Glutamatergic neuron (in vitro differentiated cells): ENCODE measurements at places on chromosomes 16 and 17.
A peak's percentile ranks its signal among the peaks of the same experiment; 100 is the strongest.

DNA sequence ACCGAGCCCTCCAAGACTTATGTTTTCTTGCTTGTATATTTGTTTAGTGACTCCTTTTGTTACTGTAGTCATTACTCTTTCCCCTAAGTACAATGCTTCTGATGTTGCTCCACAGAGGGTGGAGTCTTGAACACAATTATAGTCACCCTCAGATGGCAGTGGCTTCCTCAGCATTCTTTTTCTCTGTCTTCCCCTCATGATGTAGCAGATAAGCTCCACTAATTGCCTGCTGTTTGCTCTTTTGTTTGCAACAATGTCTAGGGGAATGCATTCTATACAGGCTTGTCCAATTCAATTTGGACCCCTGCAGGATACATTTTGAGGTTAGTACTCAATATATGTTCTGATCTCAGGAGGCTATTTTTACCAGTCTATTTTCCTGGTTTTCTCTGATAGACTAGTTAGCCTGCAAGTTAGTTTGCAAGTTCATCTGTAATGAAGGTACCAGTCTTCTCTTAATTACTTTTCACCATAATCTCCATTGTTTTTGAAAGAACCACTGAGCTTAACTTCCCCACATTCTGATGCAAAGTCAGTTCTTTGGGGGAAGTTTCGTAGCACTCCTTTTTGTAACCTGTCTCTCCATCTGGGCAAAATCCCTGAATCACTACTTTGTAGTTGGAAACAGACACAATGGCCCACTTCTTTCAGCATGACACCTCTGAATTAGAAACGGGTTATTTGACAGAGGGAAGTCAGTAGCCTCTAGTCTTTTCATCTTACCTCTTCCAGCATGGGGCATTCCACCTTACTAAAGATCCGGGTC is 1509.2 kb downstream of the CDH11 start:
- DNase-seq: no peak

DNA sequence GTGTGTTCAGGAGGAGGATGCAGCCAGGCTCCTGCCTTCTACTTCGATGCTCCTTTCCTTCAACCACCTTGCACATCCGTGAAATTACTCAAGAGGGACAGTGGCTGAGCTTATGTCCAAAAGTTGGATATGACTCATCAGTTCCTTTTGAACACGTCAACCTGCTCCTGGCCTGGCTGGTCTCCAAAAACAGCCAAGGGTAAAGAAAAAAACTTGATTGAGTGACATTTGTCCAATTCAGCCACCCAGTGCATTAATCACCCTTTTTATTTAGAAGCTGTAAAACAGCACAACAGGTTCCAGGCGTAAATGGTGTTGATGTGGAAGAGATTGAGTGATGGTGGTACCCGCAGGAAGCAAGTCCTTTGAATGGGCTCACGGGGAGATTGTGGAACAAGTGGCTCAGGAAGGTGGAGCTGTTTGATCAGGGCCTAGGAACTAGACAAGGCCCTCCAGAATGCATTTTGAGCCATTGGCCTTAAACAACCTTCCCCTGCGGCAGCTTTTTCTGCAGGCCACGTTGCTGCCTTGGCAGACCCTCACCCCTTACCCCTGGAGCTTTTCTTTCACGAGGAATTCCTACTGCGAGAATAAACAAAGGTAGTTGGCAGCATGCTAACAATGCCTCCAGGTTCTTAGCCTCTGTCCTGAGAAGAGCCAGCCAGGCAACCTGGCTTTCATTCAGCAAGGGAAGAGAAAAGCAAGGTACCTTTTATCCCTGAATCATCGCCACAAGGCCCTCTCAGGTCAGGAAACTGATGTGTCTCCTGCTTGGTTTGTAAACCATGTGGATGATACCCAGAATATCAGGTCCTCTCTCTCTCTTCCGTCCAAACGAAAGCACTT is 173.3 kb upstream of the CACNG5 start:
- no peak for DNase-seq

DNA sequence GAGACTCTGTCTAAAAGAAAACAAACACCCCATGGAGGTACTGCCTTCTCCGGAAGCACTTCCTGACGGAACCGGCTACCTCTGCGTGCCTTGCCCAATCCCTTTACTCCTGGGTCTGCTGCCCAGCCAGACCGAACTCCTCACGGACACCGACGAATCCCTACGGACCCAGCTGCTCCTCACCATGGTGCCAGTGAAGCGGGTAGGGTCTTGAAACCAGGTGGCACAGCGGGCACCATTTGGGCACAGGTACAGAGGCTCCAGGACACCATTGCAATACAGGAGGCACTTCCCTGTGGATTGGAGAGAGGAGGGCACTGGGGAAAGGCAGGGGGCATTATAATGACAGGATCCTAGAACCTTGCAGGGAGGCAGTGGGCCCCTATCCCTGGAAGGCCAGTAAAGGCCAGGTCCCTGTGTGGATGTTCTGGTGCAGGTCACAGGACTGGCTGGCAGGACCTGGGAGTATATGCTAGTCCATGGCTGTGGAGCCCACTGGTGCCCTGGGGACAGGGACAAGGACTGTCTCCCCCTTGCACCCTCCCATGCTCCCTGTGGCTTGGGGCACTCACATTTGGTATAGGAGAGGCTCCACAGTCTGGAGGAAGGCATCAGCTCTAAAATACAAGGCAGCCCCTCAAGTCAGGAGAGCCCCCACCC is 2.3 kb downstream of the SLC25A39 start:
- DNase-seq: no peak

GRCh38 chr17:53039981-53040380 is 782.7 kb upstream of the KIF2B start:
- DNase-seq: no peak

GRCh38 chr16:8649829-8650554 is 24.4 kb upstream of the ABAT start:
- no peak for DNase-seq

DNA sequence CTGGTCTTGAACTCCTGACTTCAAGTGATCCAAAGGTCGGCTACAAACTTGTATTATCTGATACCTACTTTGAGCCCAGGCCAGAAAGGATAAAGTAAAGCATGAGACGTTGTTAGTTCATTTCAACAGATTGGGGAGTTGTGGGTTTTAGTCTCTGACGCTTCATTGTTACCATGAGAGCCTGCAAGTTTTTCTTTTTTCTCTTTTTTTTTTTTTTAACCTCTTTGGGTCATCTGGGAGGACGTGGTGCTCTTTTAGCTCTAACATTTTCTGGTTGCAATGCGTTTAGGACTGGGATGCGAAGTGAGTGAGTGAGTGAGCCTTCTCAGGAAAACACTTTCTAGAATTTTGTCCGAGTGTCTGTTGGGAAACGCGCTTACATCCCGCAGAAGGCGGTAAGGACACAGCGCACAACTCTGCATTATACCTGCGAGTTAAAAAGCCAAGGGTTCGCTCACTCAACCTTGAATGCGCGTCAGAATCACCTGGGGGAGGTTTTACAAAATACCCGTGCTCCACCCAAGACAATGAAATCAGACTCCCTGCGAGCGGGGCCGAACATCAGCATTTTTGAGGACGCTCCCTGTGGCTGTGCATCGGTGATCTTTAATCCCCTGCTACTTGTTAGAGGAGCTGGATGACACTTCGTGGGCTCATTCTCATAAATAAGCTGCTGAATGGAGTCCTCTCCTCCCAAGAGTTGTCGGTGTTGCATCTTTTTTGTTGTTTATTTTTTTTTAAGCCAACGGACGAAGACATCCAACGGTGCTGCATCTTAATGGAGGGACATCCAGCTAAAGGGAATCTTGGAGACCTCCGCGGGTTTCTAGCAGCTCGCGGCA is 629 bp upstream of the RNF135 start:
- no peak for DNase-seq

DNA sequence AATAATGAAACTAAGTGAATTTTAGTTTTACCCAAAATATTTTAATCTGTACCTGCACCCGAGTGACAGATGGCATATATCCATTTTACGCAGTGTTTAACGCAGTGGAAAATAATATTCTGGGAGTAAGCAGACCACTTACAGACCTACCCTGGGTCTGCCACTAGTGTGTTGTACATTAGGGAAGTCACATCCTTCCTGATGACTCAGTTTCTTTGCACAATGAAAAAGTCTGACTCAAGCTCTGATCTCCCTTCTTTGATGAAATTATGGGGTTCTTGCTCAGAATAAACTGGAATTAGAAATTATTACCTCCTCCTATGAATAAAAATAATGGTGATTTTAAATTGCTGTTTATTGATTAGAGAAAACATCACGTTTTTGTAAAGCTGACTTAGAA is 123.2 kb upstream of the AXIN2 start:
- DNase-seq: no peak

DNA sequence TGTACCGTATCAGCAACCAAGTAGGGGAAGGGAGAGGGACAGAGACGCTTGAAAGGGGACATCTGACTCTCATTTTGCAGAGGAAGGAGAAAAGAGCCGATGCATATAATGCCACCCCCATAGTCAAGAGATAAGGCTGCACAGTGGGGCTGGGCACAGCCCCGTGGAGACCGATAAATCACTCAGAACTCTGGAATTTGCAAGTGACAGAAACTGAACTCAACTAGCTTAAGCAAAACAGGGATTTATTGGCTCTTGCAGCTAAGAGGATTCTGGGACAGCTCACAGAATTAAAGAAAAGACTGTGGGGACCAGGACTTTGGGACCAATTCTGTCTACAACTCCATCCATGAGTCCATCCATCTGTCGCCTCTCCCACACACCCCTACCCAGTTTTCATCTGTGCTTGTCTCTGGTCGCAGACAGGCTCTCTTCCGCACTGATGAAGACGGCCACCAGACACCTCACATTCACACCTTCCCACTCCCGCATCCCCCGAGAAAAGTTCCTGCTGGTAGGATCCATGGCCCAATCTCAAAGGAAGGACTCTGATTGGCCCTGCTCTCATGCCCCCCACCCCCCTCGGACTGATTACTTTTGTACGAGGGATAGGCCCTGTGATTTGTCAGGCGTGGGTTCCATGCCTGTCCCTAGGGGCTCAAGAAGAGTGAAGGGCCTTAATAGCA is 105.9 kb upstream of the RPL38 start:
- DNase-seq: no peak

- no peak for DNase-seq
These were observed 9.6 kb downstream of the ZNF750 start for GRCh38 chr17:82830249-82830661.

- no peak for DNase-seq
These were observed 137.0 kb downstream of the AIPL1 start for GRCh38 chr17:6297960-6298359.

- peak; percentile 46 for DNase-seq
These were observed 29.4 kb upstream of the POLR3E start for GRCh38 chr16:22267764-22268163.

DNA sequence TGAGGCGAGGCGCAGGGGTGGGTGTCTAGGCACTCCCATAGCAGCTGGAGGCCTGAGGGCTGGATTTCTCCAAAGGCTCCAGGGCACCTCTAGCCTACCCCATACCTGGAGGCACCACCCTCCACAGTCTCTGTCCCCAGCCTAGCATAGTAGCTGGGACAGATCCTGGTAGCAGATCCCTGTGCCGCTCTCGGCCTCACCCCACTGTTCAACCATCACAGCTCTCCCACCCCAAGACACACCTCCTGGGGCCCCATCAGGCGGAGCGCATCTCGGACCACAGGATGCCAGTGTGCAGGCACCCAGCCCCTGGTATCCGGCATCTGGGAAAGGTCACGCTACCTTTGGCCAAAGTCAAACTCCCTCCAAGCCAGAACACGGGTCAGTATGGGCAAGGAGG is 7.1 kb downstream of the BTBD17 start:
- peak; percentile 19 for DNase-seq

- no peak for DNase-seq
These were observed 48.5 kb downstream of the ZNF18 start for GRCh38 chr17:11948789-11949188.

GRCh38 chr17:61285526-61286320 is 113.9 kb upstream of the TBX2 start:
- peak; percentile 33 for DNase-seq

GRCh38 chr17:9244066-9245052 is 223.0 kb downstream of the NTN1 start:
- no peak for DNase-seq

- DNase-seq: peak; percentile 95
These were observed 12.9 kb downstream of the SYCE1L start for GRCh38 chr16:77211880-77212740.

GRCh38 chr17:30210366-30210765 is 25.1 kb downstream of the SLC6A4 start:
- DNase-seq: no peak

DNA sequence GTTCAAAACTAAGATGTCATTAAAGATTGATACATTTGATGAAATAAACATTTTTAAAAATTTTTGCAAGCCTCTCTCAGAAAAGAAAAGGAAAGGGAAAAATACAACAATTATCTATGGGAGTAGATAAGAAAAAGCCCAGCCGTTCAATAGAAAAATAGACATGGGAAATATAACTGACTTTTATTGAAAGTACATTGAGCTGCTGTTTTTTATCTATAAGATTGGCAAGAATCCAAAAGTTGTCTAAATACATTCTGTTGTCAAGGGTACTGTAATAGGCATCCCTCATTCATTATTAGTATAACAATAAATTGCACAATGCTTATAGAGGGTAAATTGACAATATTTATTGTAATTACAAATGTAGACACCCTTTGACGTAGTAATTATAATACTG is 38.4 kb upstream of the IRX6 start:
- DNase-seq: no peak

- DNase-seq: peak; percentile 52
These were observed 32.1 kb downstream of the PRKAR1A start for GRCh38 chr17:68544111-68544915.

DNA sequence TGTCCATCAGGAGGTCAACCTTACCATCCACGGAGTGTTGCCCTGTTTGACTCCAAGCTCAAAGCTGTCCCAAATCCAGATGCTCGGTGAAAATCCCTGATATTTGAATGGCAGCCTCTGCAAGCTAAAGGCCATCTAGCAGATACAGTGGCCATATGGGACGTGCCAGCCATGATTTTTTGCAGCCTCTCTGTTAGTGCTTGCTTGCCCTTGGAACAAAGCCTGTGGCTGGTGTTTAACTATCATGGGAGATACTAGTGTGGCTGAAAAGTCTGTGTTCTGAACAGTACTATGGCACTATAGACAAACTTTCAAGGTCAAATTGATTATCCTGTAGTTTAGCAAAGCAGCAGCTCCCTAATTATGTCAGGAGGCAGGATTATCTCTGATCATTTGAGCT is 214.3 kb downstream of the CDH13 start:
- DNase-seq: no peak

DNA sequence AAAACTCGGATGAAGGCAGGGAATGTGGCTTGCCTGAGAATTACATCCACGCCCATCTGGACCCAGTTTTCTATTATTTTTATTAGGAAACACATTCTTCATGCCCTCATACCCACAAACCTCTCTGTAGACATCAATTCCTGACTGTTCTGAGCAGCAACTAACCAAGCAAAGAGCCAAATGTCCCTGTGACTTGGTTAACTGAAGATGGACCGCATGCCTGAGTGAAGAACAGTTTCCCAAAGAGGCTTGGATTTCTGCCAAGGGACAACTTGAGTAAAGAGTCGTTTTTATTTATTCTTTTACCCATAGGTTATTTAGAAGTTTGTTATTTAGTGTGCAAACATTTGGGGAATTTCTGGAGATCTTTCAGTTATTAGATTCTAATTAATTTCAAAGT is 259.8 kb downstream of the GRIN2A start:
- DNase-seq: no peak

- DNase-seq: peak; percentile 24
These were observed 2.9 kb downstream of the TMEM235 start for GRCh38 chr17:78234261-78234865.
